ENCODE measurements at places on chromosomes 1 and 21.
A peak's percentile ranks its signal among the peaks of the same experiment; 100 is the strongest.

DNA sequence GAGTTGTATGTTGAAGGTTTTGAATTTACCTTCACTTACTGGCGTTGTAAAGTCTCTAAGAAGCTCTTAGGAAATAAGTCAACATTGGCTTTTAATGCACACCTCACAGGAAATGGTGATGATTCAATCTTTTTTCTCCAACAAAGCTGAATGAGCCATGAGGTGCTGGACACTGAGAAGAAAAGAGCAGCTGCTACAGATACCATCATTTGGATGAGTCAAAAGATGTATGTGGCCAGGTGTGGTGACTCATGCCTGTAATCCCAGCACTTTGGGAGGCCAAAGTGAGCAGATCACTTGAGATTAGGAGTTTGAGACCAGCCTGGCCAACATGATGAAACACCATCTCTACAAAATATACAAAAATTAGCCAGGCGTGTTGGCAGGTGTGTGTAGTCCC is 3.3 kb upstream of the IL23R start:
- DNase-seq = peak; percentile 11

- peak; percentile 55 for DNase-seq
Observed at GRCh38 chr1:196152086-196152485, 456.2 kb downstream of the KCNT2 start.

DNA sequence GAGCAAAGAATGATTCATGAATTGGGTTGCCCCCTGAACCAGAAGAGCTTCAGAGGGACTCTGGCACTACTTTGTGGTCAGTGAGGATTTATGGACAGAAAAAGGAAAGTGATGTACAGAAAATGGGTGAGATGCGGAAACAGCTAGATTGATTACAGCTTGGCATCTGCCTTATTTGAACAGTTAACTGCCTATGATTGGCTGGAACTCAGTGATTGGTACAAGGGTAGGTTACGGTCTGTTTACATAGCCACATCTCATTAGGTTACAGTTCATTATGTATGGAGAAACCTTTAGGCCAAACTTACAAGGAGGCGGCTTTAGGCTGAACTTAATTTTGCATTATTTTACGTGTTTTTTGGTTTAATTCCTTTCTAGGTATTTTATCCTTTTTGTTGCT is 29.0 kb upstream of the RHOU start:
- peak; percentile 5 for DNase-seq

DNA sequence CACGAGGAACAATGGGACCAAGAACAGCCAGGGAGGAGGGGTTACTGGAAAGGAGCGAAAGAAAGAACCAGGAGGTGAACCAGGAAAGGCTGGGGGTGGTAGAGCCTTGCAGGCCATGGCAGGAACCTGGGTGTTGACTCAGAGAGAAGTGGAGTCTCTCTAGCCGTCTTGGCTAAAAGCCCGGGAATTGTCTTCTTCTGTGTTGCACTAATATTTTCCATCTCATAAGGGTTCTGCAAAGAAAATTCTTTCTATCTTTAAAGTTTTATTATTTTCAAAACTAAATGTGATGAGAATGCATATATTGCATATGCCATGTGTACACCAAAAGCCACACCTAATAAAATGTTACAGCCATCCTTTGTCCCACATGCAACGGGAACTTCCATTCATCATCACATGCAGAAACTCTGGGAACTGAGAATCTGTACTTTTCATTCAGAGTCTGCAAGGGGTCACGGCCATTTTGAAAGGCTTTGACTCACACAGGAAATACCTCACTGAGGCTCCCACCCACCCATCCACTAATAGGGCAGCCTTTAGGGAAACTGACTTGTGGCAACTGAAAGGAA is 38.0 kb downstream of the ERG start:
- DNase-seq = peak; percentile 57

GRCh38 chr1:116984406-116985160 is 17.0 kb upstream of the CD101 start:
- no peak for DNase-seq

All from NCI-H2029 treated with DMSO at 0.1 percent for 48 hours (cell line).